Fibroblast of skin of right biceps (primary cell): ENCODE measurements at places on chromosomes 12 and 14.
A peak's percentile ranks its signal among the peaks of the same experiment; 100 is the strongest.

DNA sequence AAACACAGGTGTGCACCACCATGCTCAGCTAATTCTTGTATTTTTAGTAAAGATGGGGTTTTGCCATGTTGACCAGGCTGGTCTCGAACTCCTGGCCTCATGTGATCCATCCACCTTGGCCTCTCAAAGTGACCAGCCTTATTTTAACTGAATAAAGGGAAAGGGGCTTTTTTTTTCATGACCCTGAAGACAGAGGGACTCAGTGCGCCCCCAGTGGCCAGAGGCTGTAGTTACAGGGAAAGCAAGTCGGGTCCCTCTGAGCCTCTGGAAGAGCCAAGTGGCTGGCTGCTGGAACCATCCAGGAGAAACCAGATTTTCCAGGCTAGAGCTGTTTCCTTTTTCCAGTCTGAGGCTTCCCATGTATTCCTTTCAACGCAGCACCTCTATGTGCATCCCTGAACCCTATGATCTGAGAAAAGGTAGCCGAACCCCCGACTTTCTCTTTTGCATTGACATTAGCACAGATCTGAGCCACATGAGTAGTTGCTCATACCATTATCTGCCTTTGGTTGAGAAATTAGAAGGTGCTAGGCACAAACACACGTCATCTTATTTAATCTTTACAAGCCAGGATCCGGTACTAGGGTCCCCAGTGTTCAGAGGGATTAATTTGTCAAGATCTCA lies 342.7 kb downstream of the CACNA1C start:
- peak; percentile 42 for DNase-seq

- peak; percentile 57 for DNase-seq
Measured at GRCh38 chr12:131113568-131114270, 160.0 kb downstream of the ADGRD1 start.

- peak; percentile 11 for DNase-seq
Measured at GRCh38 chr14:49306152-49306751, 279.9 kb downstream of the RPS29 start.

- DNase-seq = peak; percentile 7
Measured at GRCh38 chr12:63319386-63319785, 168.4 kb upstream of the AVPR1A start.

DNA sequence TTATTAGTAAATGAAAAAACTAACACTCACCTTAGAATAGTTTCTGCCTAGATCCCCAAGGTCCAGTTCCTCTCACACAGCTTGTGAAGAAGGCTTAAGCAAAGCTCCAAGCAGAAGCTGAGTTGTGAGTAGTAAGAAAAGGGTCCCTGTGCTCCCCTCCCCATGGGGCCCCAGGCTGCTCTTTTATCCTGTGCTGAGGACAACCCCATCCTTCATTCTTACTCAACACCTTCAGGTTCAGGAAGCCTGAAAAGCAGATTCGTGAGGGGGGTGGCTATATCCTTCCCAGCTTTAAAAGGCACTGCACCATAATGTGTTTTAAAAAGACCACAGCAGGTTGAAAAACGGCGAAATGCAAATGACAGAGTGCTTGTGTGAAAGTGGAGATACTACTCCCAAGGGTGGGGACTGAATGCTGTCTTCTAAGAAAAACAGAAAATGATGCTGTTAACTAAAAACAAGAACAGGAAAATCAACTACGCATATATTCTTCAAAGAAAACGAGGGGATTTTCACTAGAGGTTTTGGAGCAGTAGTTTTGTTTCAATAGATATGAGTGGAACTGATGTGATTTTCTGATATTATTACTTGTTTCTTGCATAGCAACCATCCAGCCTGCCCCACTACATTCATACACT lies 182.7 kb downstream of the KTN1 start:
- no peak for DNase-seq

- DNase-seq = no peak
Measured at GRCh38 chr14:94364037-94364436, 24.4 kb downstream of the SERPINA1 start.

GRCh38 chr12:105888696-105889095 lies 250.1 kb downstream of the NUAK1 start:
- DNase-seq = peak; percentile 86

GRCh38 chr14:55502746-55503284 lies 62.4 kb upstream of the TBPL2 start:
- DNase-seq = no peak

- DNase-seq = no peak
Measured at GRCh38 chr12:53944907-53945847, 6.5 kb downstream of the HOXC13 start.

- no peak for DNase-seq
Measured at GRCh38 chr12:84124211-84124610, 788.4 kb downstream of the SLC6A15 start.
